ENCODE measurements at places on chromosomes 2 and 18.

DNA sequence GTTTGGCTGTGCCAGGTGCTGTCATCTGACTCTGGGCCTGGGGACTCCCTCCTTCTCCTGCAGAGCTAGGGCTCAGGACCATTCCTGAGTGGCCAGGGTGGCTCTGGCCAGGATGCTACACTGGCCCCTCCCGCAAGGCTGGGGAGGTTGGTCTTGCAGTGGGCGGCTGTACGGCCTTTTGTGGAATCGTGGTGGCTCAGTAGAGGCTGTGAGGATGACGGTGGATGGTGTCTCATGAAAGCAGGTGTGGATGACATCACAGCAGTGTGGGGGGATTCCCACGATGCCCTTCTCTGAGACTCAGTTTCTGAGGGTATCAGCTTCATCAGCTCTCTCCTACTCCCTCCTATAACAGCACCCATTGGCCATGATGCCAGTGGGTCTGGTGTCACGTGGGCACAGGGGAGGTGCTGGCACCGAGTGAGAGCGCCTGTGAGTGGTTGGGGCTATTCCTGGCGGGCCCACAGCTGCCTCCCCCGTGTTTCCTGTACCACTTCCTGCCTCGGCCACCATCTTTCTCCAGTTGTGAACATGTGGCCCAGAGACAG is 144.2 kb upstream of the HDAC4 start:
- no peak for DNase-seq

GRCh38 chr2:108573061-108573460 is 38.8 kb downstream of the LIMS1 start:
- no peak for DNase-seq

- no peak for DNase-seq
Observed at GRCh38 chr18:48952287-48953103, 1.7 kb upstream of the SMAD7 start.

DNA sequence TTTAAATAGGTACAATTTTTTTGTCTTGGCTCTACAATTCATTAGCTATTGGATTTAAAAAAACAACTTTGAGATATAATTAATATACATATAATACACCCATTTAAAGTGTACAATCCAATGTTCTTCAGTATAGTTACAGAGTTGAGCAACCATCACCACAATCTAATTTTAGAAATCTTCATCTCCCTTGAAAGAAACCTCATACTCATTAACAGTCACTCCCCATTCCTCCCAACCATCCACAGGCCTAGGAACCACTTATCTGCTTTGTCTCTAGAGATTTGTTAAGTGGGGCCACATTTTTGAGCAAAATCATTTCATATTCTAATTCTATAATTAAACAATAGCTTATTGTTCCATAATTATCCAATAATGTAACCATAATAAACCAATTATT is 32.6 kb downstream of the MRPL33 start:
- no peak for DNase-seq

DNA sequence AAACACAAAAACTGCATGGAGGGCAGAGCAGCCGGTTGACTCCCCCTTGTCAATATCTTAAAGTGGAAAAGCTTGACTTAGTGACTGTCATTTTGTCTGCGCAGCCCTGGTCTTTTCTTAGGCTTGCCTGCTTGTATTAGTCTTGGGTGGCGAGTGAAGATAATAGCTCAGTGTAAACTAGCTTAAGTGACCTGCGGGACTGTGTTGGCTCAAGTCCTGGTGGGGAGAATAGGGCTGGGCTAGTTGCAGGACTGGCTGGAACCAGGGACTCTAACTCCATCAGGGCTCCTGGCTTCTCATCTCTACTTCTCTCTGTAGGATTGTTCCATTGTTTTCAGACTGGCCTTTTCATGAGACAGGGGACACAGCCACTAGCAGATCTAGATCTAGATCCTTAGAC is 8.1 kb upstream of the ATG16L1 start:
- DNase-seq, result no peak

- DNase-seq, result no peak
Observed at GRCh38 chr2:83956991-83957390, 502.1 kb downstream of the SUCLG1 start.

- DNase-seq, result no peak
Observed at GRCh38 chr2:237181844-237182243, 96.2 kb downstream of the COPS8 start.

- no peak for DNase-seq
Observed at GRCh38 chr2:52327641-52328040, 1295.7 kb upstream of the NRXN1 start.

DNA sequence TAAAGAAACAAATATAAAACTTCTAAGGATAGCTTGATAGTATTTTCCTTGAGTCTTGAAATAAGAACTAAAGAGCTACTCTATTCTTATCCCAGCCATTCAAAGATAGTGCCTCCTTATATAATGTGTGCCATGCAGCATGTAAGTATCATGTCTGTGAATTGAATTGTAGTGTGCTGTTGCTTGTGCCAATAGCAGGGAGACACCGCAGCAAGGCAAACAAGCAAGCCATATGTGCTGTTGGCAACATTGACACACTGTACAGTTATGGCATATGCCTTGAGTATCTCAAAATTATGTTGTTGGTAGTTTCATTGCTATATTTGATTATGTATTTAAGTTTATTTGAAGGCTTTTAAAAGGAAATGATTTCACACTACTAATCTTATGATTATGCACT is 58.2 kb downstream of the ERBB4 start:
- DNase-seq, result no peak

DNA sequence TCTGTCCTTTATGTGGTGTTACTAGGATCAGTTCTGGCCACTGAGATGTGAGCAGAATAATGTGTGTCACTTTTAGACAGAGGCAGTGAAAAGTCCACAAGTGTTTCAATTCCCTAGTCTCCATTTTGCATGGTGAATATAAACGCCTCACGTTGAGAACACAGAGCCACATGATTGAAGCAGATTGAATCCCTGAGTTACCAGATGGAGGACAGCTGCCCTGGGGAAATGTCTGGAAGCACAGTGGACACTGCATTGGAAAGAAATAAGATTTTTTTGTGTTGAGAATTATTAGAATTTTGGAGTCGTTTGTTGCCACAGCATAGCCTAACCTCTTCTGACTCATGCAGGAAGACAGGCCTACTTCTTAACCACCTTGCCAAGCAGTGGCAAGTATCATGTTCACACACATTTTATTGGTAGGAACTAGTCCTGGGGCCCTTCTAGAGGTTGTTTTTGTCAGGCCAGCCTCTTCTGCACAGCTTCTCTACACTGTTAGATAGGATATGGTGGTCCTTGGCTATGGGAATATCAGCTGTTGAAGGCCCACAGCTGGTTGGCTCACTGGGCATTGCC is 188.6 kb downstream of the TMEM182 start:
- no peak for DNase-seq

- DNase-seq, result no peak
Observed at GRCh38 chr2:85355073-85355410, 473 bp downstream of the ELMOD3 start.

DNA sequence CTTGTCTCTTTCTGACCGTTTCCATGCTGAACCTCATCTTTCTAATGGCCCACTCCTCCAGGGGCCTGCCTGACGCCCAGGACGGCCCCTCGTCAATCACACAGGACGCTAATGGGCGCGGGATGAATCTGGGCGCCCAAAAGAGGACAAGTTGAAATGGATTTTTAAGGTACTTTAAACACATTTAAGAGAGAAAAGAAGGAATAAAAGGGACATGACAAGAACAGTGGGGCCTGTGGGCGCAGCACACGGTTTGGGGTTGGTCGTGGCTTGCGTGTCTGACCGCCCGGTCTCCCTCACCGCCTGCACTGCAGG is 607 bp upstream of the UBE2F start:
- no peak for DNase-seq

DNA sequence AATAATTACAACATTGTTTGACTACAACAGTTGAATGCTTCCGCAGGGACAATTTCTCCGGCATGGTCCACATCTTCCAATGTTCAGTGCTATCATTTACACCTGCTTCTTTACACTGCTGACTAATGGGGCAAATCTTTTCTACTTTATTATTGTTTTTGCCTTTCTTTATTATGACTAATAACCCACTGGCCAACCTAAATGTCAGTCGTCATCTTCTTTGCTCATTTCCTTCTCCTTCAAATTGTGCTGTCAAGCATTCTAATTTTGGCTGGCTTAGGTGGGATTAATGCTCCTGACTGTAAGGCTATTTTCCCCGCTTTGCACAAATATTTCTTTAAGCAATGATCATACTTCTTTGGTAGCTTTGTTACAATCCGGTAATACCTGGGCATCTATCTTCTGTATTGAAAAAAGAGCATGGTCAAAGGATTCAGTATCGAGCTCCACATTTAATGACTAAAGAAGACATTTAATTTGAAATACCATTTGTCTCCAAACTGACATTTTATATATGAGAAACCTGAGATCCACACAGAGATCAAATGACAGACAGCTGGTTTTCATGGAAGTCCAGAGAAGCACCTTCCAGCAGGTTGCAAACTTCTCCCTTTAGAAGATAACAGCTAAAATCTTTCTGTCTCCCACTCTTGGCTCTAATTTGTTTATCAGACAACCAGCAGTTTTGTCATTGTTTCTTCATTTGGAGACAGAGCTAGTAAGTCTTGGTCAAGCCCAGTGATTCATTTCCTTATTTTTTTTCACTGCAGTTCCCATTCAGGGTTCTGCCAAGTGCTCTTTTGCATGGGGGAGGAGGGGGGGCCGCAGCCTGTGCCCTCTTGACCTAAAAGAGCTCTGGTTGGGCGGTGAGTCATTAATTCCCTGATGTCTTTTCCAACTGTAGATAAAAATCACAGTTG is 132.9 kb downstream of the SOCS6 start:
- DNase-seq, result no peak

DNA sequence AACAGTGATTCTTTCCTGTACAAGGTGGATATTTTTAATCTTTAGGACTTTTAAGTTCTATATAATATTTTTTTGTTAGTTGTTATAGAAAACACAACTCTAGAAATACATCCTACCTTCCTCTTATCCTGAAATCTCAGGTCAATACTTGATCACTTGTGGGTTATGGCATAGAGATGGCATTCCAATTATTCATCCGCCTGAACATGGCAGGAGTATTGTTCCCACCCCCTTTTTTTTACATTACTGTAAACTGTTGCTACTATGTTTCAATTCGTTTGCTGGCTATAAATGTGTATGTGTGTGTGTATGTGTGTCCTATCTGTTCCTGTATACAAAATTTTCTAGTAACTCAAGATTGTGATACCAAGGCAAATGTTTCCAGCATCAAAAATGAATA is 43.3 kb upstream of the FN1 start:
- DNase-seq, result no peak

DNA sequence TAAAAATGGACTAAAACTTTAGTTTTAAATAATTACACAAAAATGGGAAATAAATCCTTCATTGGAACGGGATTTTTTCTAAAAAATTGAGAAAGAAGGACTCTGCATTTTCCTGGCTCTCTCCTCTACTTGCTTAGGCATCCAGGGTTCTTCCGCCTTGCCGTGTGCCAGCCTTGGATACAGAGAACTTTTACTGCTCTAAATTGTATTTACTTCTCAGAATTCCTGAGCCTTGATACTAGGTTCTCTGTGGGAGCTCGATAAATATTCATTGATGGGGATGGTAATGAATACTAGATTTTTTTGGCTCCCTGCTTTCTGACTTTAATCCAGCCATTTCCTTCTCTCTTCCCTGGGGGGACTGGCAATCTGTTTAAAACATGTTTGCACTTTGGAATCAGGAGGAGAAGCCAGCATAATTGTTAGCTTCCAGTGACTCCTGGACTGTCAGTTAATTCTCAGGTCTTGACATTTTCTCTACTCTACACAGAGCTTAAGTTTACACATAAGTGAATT is 746.1 kb upstream of the LRRTM1 start:
- DNase-seq, result no peak

GRCh38 chr2:25281941-25282340 is 59.8 kb downstream of the DNMT3A start:
- DNase-seq, result no peak

- DNase-seq, result no peak
Observed at GRCh38 chr2:101921319-101921952, 70.3 kb upstream of the IL1R2 start.

DNA sequence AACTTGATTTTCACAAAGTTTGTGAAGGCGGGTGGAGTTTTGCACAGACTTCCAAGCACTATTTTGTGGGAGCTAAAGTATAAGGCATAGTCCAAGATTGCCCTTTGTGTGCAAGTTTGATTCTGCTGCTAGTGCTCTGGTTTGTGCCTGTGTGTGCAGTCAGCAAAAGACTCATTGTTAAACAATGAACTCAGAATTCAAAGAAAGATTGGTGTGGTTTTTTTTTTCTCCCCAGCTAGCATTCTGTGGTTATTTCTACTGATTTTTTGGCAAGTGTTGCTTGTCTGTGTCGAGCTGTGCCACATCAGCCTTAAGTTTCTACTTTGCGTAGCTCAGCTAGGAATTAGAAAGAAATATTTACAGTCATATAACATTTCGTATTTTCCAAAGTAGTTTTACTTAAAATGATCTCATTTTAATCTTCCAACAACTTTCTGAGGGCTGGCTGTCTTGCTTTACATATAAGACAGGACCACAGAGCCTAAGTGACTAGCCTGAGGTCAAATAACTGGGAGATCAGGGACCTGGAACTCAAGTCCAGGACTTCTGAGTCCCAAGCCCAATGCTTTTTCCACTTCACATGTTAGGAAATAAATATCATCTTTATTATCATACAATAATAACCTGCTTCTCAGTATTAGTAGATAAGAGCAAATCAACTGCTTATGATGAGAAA is 69.8 kb downstream of the BABAM2 start:
- DNase-seq, result no peak

DNA sequence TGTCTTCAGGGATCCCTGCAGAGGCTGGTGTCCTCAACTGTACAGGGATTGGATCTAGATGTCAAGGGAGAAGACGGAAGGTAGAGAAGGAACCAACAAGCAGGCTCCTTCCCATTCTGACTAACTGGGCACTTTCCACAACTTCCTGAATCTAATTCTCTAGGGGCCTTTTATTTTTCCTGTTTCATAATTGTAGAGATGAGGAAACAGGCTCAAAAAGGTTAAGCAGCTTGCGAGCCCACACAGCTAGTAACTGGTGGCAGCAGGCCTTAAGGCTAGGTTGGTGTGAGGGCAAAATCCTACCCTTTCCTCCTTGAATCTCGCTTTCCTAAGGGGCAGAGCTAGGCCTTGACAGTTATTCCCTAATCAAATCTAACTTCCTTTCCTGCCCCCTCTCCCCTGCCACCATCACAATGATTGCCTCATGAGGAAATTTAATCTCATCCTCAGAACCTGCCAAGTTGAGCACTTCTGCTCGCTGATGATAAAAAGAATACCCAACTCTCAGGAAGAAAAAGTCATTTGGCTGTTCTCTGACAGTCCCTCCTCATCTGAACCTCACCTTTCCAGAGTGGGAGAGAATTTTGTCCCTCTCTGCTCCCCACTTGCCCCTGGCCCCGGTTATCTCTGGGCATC is 35.7 kb upstream of the POLE4 start:
- DNase-seq, result no peak

- DNase-seq, result no peak
Observed at GRCh38 chr2:67340133-67341011, 56.8 kb upstream of the ETAA1 start.

Data from stimulated activated CD4-positive, alpha-beta T cell treated with anti-CD3 and anti-CD28 coated beads, Interleukin-1b, Interleukin-23, amount 100 ng/mL, for 1 hour (primary cell).